Stromal cell of bone marrow (primary cell): ENCODE measurements at places on chromosomes 3 and 15.

GRCh38 chr3:295166-295565 lies 98.6 kb downstream of the CHL1 start:
- no peak for DNase-seq

DNA sequence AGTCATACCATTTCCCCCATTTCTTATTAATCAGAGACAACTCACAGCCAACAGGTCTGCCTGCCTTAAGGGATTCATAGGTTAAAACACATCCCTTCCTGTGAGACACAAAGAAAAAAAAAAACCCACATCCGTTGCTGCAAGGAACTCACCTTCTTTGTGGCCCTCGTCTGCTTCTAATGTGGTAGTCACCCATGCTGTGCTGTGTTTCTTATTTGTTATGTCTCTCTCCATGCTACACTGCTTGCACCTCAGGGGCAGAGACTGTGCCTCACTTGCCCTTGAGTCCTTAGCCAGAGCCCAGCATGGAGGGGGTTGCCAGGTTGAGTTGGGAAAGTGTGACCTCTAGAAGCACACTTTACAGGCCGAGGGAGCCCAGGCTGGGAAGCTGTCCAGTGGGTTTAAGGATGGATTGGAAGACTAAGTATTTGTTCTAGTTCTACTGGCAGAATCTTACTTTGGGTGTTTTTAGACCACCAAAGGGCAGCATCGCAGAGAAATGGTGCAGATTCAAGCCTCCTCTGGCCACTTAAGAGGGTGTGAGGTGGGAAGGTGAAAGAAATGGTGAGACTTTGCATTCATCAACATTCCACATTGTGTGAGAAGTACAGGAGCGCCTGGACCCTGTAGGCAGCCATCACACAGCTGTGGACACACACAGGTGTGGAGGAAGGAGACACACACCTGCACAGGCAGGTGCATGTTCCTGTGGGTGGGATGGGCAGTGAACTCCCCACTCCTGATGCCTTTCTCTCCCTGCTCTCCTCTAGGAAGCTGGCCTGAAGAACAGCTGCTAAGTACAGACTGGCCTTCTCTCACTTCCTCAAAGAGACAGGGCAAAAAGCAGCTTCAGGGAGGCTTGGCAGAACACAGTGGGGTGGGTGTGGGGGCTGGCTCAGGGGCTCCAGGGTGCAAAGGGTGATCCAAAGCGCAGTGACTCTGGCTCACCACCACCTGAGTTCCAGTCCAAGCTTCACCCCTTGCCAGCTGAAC lies 48.8 kb downstream of the GLB1 start:
- no peak for DNase-seq

DNA sequence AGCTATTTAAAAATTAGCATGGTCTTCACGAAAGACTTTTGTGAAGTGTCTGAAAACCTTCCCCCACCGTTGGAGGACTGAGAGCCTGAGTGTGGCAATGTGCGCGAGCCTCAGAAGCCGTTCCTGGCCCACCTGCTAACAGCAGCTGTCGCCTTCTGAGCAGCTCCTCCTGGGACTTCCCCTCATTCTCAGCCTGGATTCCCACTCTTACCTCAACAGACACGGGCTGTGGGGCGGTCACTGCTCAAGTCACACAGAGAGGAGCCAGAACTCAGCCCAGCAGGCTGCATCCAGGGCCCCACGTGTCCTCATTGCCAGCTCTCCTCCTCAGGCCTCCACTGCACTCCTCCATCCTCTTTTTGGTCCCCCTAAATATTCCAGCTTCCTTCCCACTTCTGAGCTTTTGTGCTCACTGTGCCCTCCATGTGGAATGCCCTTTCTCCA lies 7.8 kb downstream of the DNASE1L3 start:
- DNase-seq, result no peak

DNA sequence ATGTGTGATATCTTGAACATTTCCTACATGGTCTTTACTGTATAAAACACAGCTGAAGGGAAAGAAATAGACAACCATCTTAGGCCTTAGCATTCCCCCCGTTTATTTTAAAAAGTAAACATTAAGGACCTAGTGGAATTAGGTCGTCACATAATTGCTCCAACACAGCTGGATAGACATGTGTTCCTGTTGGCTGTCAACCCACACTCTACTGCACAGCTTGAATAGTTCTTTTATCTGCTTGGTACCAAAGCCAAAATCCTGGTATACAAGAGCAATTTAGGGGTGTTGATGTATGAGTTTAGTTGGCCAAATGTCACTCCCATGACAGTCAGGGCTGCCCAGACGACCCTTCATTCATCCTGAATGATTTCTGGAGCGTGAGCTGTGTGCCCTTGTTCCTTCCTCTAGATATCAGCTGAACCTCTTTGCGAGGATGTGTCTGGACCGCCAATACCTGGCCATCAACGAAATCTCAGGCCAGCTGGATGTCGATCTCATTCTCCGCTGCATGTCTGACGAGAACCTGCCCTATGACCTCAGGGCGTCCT lies 179.7 kb downstream of the ITPR1 start:
- no peak for DNase-seq

GRCh38 chr3:180409170-180409569 lies 192.8 kb upstream of the TTC14 start:
- no peak for DNase-seq

GRCh38 chr15:99977929-99978328 lies 244.7 kb upstream of the LYSMD4 start:
- no peak for DNase-seq

DNA sequence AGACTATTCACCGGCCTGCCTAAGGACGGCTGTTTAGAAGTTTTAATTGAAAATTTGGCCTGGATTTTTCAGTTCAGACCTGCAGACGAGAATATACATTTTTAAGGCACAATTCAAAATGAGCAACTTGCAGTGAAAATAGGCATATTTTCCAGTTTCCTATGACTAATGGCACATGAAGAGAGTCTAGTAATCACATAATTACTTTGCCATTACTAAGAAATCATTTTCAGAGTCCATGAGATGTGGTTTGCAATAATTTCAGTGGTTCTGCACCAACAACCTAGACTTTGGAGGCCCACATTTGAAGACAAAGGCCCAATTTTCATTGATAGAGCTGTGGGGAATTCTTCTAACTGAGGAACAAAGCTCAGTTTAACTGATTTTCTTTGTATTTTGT lies 205.3 kb downstream of the SOX2 start:
- DNase-seq, result no peak

DNA sequence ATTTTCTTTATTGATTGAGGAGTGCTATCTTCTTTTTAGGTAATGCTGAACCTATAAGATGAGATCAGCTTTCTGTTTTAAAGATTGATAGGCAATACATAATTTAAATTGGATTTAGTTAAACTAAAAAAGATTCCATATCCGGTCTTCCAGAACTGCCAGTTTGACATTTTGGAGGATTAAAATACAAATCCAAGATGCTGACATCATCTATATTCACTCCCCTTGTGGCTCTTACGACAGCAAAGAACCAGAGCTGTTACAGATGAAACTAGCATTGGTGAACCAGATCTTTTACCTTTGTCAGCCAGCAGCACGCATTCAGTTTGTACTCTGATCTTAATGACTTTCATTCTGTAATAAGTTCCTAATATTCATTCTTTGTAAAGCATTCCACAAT lies 218.7 kb downstream of the ZIC4 start:
- DNase-seq, result no peak

GRCh38 chr15:52789601-52790168 lies 451 bp downstream of the ONECUT1 start:
- DNase-seq, result no peak

GRCh38 chr3:114411811-114412803 lies 118.3 kb downstream of the TIGIT start:
- peak; percentile 61 for DNase-seq

DNA sequence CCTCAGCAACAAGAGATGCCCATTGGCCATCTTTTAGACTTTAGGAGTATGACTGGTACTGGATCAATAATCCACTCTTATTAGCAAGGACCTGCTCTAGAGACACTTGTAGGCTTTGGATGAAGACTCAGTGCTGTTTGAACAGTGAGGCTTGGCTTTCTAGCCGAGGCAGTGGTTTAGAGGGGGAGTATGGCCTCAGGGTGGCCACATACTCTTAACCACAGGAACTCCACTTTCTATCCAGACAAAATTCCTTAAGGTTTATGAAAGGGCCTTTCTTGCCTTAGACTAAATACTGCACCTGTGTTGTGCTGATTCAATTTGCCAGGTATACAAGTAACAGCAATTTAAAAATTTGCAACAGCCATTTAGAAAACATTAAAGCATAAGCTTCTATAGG lies 1046.3 kb downstream of the DIPK2A start:
- no peak for DNase-seq

- no peak for DNase-seq
Observed at GRCh38 chr3:87209111-87209510, 18.0 kb upstream of the CHMP2B start.

DNA sequence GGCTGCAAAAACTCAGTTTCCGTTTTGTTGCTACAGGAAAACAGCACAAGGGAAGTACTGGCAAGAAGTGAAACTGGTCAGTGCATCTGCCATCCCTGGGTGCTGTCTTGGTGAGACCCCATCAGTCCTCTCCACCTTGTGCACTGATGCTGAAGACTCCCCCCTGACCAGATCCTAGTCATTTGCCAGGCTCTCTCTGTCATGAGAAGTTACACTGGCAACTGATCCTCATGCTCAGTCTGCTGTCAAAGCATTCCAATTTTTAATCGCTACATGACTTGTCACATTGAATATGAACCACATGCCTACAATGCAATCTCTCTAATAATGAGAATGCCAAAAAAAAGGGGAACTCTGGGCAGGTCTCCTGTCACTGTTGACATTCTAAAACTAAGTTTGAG lies 296.5 kb downstream of the ZIC1 start:
- DNase-seq, result no peak

- DNase-seq, result no peak
Observed at GRCh38 chr3:104521606-104522336, 844.9 kb upstream of the ALCAM start.

- DNase-seq, result no peak
Observed at GRCh38 chr15:44812029-44812517, 75.7 kb downstream of the TRIM69 start.

GRCh38 chr3:183381673-183382072 lies 46.7 kb downstream of the MCF2L2 start:
- no peak for DNase-seq

- DNase-seq, result peak; percentile 73
Observed at GRCh38 chr15:39363761-39364586, 216.9 kb upstream of the THBS1 start.

GRCh38 chr3:98359993-98360675 lies 6.5 kb downstream of the OR5K4 start:
- DNase-seq, result no peak

- peak; percentile 60 for DNase-seq
Observed at GRCh38 chr3:126835472-126836219, 131.6 kb downstream of the CHCHD6 start.

- DNase-seq, result no peak
Observed at GRCh38 chr3:17432236-17432635, 310.2 kb downstream of the TBC1D5 start.

DNA sequence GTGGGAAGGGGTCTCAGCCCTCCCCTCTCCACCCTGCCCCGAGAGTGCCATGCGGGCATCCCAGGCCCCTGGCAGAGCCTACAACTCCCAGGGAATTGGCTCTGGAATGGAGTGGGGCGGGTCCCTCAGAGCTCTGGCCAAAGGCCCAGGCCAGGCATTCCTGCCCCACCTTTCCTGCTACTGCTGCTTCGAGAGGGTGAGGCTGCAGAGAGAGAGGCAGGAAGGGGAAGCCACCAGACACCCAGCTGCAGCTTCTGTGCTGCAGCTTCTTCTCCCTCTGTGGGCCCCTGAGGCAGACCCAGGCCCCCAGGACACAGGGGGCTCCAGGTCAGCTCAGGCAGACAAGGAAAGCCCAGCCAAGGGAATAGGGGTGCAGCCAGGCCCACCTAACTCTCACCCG lies 2.7 kb downstream of the ALS2CL start:
- no peak for DNase-seq

GRCh38 chr15:84878504-84878903 lies 6.0 kb upstream of the SLC28A1 start:
- peak; percentile 33 for DNase-seq

- no peak for DNase-seq
Observed at GRCh38 chr3:157876556-157876955, 229.7 kb downstream of the SHOX2 start.

GRCh38 chr3:125389282-125389681 lies 14.2 kb upstream of the ZNF148 start:
- no peak for DNase-seq

GRCh38 chr15:67820992-67821783 lies 4.1 kb upstream of the SKOR1 start:
- no peak for DNase-seq

GRCh38 chr15:66663664-66664063 lies 38.4 kb upstream of the SMAD6 start:
- no peak for DNase-seq

- DNase-seq, result no peak
Observed at GRCh38 chr3:4509043-4509442, 15.9 kb downstream of the ITPR1 start.

DNA sequence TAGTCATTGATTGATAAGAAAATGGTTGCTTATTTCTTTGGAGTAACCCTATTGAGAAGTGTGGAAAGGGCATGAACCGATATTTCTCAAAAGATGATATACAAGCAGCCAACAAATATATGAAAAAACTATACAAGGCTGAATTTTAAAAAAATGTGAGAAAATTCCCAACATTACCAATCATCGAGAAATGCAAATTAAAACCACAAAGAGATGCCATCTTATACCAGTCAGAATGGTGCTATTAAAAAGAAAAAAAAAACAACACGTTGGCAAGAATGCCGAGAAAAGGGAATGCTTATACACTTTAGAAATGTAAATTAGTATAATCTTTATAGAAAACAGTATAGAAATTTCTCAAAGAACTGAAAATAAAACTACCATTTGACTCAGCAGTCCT lies 77.7 kb upstream of the ROBO1 start:
- no peak for DNase-seq

DNA sequence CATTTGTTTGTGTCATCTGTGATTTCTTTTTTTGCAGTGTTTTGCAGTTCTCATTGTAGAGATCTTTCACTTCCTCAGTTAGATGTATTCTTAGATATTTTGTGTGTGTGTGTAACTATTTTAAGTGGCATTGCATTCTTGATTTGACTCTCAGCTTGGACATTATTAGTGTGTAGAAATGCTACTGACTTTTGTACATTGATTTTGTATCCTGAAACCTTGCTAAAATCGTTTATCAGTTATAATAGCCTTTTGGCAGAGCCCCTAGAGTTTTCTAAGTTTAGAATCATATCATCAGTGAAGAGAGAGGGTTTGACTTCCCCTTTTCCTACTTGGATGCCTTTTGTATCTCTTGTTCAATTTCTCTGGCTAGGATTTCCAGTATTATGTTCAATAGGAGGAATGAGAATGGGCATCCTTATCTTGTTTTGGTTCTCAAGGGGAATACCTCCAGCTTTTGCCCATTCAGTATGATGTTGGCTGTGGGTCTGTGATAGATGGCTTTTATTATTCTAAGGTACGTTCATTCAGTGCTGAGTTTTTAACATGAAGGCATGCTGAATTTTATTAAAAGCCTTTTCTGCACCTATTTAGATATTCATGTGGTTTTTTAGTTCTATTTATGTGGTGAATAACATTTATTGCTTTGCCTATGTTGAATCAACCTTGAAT lies 211.7 kb downstream of the MBNL1 start:
- DNase-seq, result no peak

GRCh38 chr3:9744162-9744561 lies 5.6 kb upstream of the OGG1 start:
- no peak for DNase-seq
